SHP77 (cell line): ENCODE measurements at places on chromosomes 16 and 17.

DNA sequence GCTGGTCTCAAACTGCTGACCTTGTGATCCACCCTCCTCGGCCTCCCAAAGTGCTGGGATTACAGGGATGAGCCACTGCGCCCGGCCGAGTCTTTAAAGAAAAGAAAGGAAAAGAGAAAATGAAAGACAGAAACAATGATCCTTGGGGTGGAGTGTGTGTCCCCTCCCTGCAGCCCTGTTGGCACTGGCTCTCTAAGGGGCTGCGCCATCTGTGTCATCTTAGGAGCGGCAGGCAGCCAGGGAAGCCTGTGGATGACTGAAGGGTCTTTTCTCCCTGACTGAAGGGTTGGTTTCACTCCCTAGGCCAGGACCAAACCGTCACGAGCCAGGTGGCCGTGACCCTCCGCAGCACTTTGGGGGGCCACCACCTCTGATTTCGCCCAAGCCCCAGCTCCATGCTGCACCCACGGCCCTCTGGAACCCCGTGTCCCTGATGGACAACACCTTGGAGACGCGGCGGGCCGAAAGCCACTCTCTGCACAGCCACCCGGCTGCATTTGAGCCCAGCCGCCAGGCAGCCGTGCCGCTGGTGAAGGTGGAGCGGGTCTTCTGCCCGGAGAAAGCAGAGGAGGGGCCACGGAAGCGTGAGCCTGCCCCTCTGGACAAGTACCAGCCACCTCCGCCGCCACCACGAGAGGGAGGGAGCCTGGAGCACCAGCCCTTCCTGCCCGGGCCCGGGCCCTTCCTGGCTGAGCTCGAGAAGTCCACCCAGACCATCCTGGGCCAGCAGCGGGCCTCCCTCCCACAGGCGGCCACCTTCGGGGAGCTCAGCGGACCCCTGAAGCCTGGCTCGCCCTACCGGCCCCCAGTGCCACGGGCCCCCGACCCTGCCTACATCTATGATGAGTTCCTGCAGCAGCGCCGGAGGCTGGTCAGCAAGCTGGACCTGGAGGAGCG is 27.7 kb downstream of the GINS2 start:
- DNase-seq: no peak

- no peak for DNase-seq
Measured at GRCh38 chr16:25691519-25692091, at the start of gene HS3ST4. HS3ST4 (plus strand) TSS chr16:25691959.

DNA sequence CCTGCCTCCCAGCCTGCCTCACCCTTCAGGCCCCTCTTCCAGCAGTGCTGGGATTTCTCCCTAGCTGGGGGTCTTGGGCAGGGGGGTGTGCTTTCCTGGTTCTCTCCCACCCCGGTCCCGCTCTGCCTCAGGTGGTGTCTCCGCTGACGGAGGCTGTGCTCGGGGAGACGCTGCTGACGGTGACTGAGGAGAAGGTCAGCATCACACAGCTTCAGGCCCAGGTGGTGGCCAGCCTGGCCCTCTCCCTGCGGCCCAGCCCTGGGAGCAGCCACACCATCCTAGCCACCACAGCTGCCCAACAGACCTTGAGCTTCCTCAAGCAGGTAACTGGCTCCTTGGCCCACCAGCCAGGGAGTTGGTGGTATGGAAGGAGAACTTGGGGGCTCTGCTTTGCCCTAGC is 56.5 kb downstream of the TMEM132E start:
- DNase-seq: no peak

GRCh38 chr16:12901597-12902461 is at the start of gene SHISA9:
SHISA9 (plus strand) TSS chr16:12901598.
- DNase-seq: no peak

DNA sequence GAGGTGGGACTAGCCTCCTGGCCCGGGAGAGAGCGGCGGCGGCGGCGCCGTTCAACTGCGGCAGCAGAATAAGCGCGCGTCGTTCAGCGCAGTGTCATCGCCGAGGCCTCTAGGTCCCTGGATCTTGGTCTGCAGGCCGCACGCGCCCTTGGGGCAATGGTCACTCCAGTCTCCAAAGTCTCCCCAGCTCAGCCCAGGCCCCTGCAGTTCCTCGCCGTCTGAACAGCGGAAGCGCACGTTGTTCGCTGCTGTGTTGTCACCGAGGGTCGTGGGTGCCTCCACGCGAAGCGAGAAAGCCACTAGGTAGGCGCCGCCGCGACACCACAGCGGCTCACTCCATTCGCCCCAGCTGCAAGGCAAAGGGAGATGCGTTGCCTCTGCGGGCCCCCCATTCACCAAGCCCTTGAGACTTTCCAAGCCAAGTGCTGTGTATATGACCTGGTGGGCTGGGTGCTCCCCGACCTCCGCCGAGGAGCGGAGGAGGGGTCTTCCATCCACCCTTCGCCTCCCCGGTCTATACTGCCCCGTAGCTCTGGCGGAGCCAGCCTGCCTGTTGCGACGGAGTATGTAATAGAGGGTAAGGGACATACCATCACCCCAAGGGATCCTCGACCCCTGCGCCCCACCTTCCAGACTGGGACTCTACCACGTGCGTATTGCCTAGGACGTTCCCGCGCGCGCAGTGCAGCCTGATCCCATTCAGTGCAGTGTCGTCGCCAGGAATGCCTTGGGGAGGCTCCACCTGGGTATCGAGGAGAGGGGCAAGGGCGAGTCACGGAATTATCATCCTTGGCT is 656 bp downstream of the VMO1 start:
- no peak for DNase-seq

- DNase-seq: no peak
Measured at GRCh38 chr17:31702041-31702440, 157.0 kb downstream of the COPRS start.

DNA sequence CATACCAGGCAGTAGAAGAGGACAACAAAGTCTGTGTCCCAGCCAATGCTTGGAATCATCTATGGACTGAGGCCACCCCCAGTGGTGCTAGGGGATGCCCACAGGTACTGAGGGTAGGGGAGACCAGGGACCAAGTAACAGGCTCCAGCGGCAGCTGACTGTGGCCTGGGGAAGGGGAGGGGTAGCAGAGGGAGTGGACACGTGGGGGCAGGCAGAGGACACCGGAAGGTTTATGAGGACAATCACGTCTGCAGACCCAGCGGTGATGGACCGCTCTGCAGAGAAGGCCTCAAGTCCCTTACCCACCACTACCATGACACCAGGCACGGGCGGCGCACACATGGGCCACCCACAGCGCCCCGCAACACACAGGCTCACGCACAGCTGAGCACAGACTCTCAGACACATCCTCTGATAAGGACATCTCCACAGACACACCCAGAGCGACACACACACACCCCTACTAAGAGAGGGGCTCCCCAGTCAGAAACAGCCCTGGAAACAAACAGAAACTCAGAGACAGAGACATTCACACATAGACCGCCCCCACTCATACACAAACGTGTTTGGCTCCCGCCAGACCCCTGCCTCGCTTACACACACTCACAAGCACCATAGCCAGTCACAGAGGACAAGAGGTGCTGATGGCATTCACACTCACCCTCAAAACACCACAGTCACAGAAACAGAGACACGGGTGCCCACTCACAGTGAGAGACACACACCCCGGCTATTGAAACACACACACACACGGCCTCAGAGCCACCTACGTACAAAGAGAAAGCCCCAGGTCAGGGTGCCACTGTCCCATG is 35.8 kb downstream of the SRCIN1 start:
- no peak for DNase-seq

GRCh38 chr16:67055712-67056487 is 27.0 kb downstream of the CBFB start:
- DNase-seq: no peak

- no peak for DNase-seq
Measured at GRCh38 chr17:72303787-72304733, 183.2 kb downstream of the SOX9 start.

- no peak for DNase-seq
Measured at GRCh38 chr17:49624896-49625295, 49.2 kb downstream of the NXPH3 start.

DNA sequence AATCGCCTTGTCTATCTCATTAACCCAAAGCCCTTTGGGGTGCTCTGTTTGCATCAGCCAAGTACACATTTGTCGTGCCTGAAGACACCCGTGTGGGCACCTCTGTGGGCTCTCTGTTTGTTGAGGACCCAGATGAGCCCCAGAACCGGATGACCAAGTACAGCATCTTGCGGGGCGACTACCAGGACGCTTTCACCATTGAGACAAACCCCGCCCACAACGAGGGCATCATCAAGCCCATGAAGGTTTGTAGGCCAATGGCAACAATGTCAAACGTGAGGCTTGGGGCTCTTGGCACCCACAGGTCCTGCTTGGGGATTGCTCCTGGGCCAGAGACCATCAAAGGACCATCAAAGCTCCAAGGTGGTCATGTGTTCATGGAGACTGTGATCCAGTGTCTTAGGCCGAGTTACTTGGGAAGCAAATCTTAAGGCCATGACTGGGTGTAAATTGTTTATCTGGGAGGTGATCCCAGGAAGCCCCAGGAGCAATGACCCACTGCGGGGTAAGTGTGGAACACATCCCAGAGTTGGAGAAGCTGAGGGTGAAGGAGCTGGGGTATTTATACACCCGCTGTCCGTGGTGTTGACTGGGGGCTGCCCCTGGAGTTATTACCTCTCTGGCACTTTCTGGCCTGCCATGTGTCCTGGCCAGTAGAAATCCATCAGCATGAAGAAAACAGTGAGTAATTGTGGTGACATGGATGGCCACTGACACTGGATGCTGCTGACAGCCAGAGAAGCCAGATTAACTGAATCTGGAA is 24.0 kb downstream of the CDH5 start:
- no peak for DNase-seq

GRCh38 chr16:49716339-49716934 is 139.5 kb downstream of the ZNF423 start:
- no peak for DNase-seq

DNA sequence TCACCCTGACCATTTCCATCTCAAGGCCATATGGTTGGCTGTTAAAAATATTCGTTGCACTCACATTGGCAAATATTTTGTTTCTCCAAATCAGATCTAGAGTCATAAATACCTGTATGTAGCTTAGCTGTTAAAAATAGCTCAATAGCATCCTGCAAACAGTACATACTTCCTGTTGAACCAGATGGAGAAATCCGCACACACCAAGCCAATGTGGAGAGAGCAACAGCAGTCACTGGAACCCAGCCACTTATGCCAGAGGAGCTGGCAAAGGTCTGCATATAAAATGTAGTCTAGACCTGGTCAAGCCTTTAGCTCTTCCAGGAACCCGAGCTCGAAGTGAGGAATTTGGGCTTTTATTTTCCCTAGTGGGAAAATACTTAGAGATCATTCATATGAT is 146.4 kb upstream of the KCNJ16 start:
- peak; percentile 52 for DNase-seq

DNA sequence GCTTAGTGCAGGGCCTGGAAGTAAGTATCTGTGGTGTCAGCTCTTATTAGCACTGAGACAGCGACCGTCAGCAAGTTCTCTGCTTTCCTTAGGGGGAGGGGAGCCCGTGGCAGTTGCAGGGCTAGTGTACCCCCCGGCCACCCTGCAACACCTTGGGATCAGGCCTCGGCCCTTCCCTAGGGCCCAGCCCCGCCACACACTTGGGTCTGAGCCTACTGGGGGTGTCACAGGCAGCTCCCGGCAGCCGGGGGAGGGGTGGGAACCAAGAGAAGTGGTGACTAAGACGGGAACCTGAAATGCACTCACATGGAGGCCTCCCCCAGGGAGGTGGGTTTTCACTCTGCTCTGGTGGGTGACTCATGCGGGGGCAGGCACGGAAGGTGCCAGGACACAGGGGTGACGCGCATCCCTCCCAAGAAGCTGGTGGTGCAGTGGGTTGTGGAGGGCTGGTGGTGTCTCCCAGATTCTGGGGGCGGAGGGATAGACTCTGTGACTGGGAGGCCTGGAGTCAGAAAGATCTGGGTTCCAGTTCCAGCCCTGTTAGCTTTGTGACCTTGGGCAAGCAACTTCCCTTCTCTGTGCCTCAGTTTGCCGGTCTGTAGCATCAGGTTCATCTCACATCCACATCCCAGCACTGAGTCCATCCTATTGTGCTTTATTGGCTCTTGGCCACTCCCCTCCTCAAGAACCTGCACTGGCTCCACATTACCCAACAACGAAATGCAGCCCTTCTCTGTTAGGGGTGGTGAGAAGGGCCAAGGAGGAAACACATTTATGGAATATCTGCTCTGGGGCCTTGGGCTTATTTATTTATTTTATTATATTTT is 44.5 kb downstream of the LAT start:
- no peak for DNase-seq

DNA sequence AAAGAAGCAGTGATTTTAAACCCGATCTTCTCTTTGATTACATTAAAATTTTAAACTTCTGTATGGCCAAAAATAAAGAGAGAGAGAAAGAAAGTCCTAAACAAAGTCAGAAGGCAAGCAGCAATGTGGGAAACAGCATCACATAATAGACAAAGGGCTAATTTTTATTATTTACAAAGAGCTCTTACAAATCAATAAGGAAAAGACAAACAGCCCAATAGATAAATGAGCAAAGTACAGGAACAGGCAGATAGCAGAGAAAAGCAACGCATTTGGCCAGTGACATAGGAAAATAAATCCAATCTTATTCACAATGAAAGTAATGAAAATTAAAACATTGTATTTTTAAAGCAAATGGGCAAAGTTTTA is 93.1 kb downstream of the SALL1 start:
- DNase-seq: no peak

- DNase-seq: no peak
Measured at GRCh38 chr16:22373662-22374310, 633 bp downstream of the CDR2 start.

DNA sequence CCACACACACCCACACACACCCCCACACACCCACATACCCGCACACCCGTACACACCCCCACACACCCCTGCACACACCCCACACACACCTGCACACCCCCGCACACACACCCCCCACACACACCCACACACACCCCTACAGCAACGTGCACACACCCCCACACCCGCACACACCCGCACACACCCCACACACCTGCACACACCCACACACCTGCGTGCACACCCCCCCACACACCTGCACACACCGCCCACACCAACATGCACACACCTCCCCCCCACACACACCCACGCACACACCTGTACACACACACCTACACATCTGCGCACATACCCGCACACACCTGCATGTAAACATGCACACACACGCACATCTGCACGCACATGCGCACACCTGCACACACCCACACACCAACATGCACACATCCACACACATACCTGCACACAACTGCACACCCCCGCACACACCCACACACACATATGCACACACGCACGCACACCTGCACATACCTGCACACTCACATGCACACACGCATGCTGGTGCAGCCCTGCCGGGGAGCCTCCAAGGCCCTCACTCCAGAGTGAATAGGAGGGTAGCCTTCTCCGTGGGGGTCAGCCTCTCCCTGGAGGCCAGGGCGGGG is 7.5 kb downstream of the ASPSCR1 start:
- no peak for DNase-seq

DNA sequence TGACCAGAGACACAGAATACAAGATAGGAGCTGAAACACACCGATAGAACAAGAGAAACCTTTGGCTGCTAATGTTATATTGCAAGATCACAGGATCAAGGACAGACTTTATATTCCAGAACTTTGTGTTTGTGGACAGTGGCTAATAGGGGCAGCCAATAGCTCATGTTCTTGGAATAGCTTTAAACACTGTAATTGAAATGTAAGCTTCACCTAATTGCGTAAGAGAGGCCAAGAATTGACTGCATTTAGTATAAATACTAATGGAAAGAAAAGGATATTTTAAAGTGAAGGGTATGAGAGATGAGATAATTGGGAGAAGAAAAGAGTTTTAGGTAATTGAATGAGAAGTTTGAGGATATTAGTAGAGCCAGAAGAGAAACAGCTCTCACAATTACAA is 758.8 kb downstream of the CDH11 start:
- DNase-seq: no peak

GRCh38 chr16:14140923-14141322 is 69.8 kb downstream of the MRTFB start:
- no peak for DNase-seq

- no peak for DNase-seq
Measured at GRCh38 chr16:88407807-88408206, 25.0 kb downstream of the ZNF469 start.
